ENCODE measurements at places on chromosomes 2 and 18.

DNA sequence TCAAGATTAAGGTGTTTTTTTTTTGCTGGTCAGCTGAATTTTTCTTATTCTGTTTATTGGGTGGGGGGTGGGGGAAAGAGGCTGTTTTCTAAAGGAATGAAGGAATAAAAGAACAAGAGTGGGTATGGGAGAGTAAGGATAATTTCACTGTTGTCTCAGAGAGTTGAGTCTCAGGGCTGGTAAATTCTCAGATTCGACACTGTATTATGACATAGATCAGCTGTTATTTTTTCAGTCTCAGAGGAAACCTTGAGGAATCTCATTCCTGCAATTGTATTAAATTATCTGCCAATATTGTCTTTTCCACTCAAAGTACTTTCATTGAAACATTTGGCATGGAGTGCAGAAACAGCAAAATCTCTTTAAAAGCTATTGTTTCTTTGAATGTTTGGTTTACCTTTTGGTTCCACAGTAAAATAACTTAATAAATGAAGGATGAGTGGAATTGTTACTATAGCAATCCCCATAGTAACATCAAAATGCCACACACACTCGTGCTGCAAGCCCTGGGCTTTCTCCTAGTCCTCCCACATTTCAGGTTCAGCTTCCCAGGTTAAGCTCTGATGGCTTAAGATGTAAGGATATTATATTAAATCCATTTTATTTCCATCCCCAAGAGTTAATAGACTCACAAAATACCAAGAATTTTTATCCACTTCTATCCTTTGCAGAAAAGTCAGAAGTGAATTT is 478.7 kb upstream of the TCF4 start:
- DNase-seq: no peak

- no peak for DNase-seq
Observed at GRCh38 chr2:232831496-232831895, 38.6 kb upstream of the SNORC start.

- no peak for DNase-seq
Observed at GRCh38 chr2:162579169-162579568, 235.2 kb downstream of the GCA start.

DNA sequence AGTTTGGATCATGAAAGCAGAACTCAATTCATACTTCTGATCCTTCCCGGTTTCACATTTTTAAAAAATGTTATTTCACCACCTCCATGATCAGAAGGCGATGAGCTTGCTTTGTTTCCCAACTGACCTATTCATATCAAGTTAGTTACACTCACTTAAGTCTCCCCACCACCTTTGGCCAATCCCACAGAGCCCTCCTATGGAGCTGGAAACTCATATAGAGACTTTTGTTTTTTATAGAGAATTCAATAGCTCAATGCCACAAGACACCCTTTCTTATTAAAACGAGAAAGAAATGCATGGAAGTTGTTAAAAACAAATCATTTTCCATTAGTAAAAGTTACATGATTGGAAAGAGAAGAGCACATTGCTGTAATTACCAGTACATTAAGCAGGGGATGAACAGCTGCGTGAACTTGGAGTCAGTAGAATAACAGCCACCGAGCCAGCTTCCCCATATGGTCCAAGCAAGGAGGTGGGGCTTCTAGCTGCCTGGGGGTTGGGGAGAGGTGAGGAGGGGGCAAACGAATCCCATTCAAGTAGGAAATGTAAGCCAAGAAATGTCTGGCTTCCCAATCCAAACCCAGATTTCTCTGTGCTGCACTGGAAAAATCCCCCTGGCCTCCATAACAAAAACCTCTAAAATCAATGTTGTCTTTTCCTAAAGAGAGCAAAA is 614.5 kb downstream of the IRS1 start:
- no peak for DNase-seq

- no peak for DNase-seq
Observed at GRCh38 chr2:12728221-12728777, 11.6 kb downstream of the TRIB2 start.

GRCh38 chr2:108449410-108450130 is 564 bp downstream of the GCC2 start:
- no peak for DNase-seq

DNA sequence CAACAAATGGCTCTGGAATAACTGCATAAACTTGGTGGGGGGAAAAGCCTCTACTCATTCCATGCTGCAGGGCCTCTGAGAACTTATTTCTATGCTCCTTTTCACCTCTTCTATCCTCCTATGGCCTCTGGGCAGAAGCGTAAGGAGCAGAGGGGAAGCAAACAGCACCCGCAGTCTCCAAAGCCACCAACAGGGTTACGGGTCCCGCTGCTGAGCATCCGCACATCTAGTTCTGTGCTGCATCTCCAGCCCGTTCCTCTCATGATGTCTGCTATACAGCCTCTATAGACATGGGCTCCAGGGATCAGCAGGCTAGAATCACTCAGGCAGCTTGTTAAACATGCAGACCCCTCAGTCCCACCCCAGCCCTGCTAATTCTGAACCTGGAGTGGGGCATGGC is 25.9 kb downstream of the PSTPIP2 start:
- DNase-seq: no peak

DNA sequence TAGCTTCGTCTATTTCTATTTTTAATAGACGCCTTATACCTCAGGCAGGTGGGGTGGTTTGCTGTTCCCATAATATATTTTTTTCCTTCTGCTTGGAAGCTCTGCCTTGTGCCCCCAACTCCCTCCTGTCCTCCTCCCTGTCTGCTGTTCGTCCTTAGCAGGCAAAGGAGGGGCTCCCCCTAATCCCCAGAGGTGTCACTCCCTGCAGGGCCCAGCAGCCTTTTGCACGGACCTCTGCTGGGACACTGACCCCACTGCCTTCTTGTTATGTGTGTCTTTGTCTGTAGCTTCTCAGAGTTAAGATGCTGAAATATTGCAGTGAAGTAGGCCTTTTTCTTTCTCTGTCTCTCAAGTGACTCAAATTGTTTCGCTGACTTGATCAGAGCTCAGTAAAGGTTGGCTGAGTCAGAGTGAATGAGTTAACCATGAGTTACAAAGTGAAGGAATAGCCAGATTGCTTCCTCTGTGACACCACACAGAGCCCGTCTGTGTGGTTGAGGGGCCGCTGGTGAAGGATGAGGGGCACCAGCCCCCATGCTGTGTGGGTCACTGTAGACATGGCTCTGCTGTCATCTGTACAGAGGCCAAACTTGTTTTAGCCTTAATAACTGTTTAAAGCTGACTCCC is 47.7 kb downstream of the PRKCE start:
- DNase-seq: no peak

GRCh38 chr2:30514134-30514847 is 67.2 kb downstream of the LCLAT1 start:
- no peak for DNase-seq

GRCh38 chr18:46867367-46868143 is 49.8 kb downstream of the PIAS2 start:
- no peak for DNase-seq

DNA sequence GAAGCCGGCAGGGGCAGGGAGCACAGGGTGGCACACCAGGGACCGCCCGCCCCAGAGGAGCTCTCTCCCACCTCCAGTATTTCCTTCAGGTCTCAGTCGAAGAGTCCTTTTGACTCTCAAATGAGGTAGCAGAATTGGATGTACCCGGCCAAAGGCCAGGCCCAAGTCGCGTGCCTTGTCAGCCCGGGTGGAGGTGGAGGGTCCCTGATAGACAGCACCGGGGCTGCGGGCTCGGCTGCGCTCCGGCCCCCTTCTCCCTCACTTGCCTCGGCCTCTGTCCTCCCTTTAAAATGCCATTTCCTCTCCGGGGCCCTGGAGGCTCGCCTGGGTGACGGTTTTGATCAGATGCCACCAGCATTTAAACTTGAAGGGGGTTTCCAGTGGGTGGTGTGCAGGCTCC is 198.9 kb upstream of the SOX11 start:
- DNase-seq: no peak

DNA sequence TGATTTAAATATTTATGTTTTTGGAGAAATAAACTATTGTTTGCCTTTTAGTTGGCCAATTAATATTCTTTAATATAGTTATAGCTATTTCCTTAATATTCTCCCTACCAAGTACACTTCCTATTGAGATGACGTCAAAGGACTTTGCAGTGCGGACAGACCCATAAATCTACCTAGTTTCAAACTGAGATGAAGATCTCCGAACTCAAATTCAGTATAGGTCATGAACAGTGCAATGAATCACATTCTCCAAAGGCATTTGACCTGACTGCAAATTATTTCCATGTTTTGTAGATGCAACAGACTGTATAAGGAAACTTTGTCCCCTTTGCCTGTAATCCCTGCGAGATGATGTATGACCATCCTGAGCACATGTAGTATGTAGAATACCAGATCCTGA is 342.6 kb upstream of the FIGN start:
- DNase-seq: no peak

DNA sequence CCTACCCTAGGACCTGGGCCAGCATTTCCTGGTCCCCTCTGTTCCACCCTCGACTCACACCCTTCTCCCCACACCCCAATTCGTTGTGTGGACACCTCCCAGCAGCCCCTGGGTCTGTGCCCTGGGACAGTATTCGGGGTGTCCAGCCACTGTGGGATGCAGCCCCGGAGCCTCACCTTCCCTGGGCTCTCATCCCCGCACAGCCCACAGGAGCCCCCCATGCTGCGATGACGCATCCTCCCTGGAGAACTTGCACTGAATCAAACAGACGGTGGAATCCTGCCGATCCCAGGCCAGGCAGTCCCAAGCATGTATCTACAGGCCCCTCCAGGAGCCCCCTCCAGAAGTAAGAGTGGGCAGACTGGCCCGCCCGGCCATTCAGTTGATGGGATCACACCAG is 9.7 kb downstream of the ITM2C start:
- no peak for DNase-seq

GRCh38 chr2:19361325-19361990 is 3.0 kb upstream of the OSR1 start:
- DNase-seq: no peak

DNA sequence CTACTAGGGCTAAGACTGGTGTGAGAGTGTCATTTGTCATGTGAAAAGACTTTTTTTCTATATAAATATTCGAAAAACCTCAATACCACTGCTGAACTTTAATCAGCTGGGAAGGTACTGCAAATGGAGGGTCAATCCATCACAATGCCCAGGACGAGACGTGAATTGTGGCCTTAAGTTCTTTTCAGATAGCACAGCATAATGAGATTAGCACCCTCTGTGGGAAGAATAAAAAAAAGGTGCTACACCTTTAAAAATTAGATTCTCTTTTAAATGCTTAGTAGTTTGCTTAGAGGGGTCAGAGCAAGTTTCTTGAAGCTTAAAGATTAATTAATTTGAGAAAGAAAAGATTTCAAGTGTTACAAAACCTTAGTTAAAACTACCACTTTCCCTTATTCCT is 5.6 kb downstream of the LRRTM1 start:
- no peak for DNase-seq

DNA sequence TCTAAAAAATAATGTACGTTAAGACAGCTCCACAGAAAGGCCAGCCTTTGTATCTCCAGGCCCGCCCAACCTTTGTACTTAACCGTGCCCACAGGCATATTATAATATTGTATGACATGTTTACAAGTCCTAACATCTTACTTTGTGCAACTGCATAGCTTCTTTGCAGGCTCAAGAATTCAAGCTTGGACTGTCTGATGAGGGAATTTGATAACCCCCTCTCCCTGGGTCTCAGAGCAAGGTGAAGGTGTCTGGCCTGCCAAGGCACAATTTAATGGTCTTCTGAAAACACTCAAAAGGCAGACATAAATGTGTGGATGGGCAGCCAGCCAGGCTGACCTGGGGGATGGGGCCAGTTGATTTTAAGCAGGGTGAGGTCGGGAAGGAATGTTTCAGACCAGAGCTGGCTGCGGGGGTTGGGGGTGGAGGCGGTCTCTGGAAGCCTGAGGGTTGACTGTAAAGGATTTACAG is 732.7 kb upstream of the FANCL start:
- DNase-seq: no peak

- no peak for DNase-seq
Observed at GRCh38 chr18:7844418-7844817, 277.3 kb downstream of the PTPRM start.

DNA sequence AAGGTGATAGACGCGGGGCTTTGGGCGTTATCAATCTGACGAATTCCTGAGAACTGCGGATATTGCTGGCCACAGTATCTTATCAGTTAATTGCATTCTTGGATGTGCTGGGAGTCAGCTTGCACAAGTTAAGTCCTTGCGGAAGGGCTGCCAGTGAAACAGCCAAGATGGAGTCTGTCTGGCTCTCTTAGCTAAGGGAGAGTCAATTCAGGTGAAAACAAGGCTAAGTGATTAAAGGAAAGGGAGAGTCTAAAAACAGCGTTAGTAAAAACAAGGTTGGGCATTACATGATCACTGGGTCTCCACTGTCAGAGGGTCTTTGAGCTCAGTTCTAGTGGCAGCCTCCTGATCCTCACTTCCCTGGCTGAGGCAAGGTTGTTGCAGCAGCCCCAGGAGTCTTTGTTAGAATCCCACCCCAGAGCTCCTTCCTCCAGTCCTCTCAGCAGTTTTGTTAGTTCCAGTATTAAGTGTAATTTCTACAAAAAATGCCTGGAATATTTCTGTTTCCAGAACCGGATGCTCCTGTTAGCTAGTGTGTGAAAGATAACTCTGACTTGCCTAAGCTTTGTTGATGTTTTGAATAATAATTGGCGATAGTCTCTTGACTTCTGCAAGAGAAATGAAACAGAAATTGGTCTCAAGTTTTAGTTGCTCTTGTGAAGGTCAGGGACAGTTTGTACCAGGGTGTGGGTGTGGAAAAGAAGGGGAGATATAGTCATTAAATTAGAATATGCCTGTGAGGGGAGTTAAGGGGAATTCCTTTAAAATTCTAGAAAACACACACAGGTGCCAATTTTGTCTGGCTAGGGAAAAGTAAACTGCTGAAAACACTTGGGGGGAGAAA is 10.6 kb downstream of the CFLAR start:
- no peak for DNase-seq

- no peak for DNase-seq
Observed at GRCh38 chr18:49167084-49167483, 216.3 kb upstream of the SMAD7 start.

All from NCI-H1048 (cell line).